ENCODE measurements at places on chromosomes 11 and 22.

DNA sequence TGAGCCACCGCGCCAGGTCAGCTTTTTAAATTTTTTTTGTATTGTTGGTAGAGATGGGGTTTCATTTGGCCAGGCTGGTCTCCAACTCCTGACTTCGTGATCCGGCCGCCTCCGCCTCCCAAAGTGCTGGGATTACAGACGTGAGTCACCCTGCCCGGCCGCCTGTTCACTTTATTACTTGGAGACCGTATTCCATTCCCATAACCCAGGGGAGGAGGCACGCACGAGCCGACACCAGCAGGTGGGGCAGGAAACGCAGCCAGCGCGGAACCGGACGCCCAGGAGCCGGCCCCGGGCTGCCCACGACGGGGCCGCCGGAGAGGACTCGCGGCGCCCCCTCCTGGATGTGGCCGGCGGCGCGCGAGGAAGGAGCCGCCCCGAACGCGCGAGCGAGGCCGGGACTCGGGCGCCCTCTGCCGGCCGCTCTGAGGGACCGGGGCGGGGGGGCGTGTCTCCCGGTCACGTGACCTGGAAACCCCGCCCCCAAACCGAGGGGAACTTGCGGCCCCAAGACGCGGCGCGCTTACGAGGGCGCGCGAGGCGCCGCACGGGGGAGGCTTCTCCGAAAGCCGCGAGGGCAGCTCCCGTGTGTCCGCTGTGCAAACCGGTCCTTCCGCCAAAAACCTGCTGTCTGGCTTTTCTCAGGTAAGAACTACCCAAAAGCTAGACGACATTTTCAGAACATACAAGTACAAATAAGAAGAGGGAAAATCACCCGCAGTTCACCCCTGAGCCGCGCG, 11.6 kb upstream of the RNH1 start:
- DNase-seq, result peak; percentile 79

- DNase-seq, result no peak
Measured at GRCh38 chr22:38823076-38823475, 20.8 kb downstream of the NPTXR start.

GRCh38 chr11:131626788-131627187, 256.4 kb downstream of the NTM start:
- no peak for DNase-seq

DNA sequence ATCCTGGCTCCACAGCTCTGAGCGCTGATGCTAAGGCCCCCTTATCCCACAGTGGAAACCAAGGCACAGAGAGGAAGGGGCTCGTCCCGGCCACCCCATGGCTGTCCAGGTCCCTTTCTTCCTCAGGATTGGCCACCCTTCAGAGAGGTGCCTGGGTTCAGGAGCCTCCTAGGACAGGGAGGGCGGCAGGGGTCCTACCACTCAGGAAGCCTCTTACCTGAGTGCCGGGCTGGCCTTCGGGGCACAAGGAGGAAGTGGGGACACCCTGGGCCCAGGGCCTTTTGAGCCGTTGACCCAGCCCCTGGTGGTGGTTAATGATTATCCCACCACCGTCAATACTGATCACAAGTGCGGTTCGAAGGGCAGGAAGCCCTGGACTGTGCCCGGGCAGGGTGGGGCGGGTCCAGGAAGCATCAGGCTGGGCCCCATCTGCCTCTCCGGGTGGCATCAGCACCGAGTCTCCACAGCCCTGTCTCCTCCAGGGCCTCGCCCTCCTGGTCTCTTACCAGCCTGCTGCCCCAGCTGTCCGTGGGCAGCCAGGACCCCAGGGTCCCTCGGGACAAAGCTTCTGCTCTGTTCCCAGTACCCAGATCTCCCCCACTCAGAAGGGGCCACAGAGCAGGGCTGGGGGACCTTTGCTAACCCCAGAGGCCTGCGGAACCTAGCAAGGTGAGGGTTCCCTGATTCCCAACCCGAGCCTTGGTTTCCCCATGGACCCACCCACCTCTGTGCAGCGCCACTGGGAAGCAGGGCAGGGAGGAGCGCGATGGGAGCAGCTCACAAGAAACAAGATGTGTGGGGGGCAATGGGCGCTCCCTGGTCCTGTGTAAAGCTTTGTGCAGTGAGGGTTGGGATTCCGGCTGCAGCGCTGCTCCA, 15.0 kb upstream of the EHD1 start:
- DNase-seq, result no peak

DNA sequence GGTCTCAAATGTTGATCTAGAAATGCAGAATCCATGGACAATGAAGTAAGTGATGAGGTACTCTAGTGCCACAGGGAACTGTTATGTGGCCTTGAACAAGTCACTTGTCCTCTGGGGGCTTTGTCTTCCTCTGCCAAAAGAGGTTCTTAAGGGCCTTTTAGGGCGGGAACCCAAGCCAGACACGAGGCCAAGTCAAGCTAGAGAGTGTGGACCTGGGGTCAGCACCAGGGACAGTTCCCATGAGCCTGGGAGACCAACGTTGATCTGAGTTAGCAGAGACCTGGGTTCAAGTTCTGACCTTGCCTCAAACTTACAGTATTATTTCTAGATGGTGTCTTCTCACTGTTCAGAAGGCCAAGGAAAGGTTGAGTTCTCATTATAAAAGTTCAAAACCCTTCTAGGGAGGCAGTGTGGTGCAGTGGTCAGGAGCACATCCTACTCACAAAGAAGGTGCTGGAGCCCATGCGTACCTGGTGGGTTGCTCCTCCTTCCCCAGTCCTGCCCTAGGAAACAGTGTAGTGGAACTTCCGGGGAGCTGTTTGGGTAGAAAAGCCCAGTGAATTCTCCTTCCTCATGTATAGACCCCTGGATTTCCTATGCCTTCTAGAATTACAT, 121.5 kb downstream of the CHST1 start:
- no peak for DNase-seq

All from stimulated activated CD8-positive, alpha-beta memory T cell treated with anti-CD3 and anti-CD28 coated beads, Interleukin-4, amount 100 ng/mL, for 1 hour (primary cell).